Ascending aorta (tissue), 2 donors: ENCODE measurements at places on chromosomes 4 and X.

DNA sequence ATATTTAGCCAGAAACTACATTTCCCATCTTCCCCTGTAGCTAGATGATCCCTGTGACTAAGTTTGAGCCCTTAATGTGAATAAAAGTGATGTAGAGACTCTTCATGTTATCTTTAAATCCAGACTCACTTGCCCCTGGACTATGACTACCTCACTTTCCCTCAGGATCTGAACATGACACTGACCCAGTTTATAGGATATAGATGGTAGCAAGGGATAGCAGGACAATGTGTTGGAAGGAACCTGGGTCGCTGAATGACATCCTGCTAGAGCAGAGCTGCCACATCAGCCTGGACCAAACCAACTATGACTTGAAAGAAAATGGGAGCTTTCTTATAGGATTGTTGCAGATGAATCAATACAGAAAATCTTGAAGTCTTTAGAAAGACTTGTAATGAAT is 138.2 kb downstream of the PACRGL start:
- DNase-seq, result no peak

DNA sequence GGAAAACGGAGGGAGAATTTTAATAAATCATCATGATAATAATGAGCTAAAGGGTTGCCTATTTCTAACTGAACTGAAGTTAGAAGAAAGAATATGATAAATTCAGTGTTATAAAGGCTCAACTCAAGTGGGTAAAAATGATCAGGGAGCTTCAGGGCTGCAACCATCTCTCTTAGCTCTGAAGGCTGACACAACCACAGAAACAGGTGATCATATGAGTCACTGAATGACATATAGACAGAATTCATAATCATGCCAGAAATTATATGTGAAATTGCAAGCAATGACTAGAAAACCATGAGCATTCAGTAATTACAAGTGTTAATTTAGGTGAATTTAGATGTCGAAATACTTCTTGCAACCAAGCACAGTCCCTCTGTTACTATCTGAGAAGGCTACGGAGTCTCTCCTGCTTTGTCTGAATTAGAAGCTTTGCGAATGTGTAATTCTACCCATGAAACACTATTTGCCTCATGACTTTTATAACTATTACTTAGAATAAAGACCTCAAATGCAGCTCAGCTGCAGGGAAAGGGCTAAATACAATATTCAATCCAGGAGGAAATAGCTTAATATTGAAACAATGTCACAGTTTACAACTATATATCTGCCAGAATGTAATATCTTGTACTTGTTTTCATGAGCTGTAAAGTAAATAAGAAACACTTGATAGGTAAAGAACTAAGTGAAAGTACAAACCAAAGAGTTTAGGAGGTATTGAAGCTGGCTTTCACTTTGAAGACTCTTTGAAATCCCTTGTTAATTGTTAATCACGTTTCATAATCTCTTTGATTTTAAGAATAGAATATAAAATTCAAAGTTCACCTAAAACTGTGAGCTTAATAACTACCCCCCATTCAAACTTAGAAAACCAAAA is 1972.6 kb downstream of the ARAP2 start:
- no peak for DNase-seq

GRCh38 chrX:95791876-95792275 is 892.8 kb upstream of the DIAPH2 start:
- no peak for DNase-seq

GRCh38 chr4:105453550-105454205 is 20.2 kb downstream of the PPA2 start:
- DNase-seq, result no peak

GRCh38 chr4:75698162-75698962 is 25.2 kb upstream of the G3BP2 start:
- DNase-seq, result peak; percentile 46

DNA sequence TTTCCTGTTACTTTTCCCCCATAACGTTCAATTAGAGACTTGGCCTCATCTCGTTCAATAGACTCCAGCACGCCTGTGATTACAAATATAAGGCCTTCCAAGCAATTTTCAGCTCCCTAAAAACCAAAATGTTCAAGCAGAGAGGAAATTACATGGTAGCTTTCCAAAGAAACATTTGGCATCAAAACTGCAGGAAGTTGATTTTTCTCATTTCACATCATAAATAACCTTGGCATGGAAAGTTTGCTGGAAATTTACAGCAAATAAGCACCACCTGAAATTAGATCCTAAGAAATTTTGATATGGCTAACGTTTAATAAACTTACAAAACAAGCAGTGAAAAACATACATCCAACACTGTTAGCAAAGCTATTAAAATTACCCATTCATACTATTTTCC is 53.3 kb downstream of the RFC1 start:
- DNase-seq, result no peak

GRCh38 chrX:10168226-10168625 is 11.5 kb downstream of the CLCN4 start:
- DNase-seq, result no peak

- no peak for DNase-seq
These were observed 827.9 kb downstream of the PCDH7 start for GRCh38 chr4:31548021-31548420.

- no peak for DNase-seq
These were observed 86.9 kb upstream of the SHISA3 start for GRCh38 chr4:42310358-42310757.

DNA sequence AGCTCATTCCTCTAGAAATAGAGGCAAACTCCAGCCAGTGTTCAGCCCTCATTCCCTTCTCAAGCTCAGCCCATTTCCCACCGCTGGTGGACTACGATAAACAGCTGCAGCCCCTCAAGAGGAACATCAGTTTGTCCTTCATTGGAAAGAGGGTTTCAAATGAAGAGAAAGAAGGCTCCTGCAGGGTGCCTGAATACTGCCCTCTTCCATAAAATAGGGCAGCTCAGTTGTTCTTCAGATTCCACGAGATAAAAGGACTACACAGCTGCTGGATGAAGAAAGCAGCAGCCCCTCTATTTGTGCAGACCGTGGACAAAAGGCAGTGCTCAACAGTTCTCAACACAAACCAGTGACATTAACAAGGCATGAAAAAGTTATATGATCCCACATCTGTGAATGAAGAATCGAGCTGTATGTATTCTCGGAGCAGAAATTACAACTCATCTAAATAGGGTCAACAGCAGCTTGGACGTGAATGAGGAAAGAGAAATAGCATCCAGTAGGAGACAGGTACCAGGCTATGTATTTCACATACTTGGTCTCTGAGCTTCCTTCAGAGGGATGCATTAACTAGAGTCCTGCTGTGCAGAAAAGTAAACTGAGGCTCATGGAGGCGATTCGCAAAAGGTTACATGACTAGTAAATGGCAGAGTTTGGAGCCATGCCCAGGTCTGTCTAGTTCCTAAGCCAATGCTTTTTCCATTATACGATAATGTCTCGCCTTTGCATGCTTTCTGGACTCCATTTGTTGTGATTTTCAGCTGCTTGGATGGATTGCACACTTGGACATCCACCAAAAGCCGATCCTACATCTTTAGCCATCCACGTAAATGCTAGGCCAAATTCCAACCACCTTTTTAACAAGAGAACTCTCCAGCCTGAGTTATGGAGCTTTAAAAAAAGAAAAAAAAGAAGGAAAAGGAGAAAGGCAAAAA is 301.2 kb upstream of the PPARGC1A start:
- no peak for DNase-seq

DNA sequence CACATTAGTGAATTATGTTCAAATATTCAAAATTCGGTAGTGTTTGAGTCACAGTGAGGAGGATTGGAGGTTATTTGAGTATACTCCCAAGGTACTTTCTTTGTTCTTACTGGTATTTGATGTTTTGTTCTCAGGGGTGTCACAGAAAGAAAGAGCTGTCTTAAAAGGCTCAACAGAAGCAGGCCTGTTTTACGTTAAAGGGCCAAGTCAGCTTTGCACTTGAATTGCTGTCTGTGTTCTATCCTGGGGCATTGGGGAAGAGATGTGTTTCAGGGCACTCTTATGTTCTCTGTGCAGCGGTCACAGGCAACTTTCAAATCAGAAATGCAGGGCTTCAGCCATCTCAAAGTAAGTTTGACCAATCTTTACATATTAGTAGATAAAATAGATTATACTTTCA is 1113.1 kb upstream of the LCORL start:
- no peak for DNase-seq

DNA sequence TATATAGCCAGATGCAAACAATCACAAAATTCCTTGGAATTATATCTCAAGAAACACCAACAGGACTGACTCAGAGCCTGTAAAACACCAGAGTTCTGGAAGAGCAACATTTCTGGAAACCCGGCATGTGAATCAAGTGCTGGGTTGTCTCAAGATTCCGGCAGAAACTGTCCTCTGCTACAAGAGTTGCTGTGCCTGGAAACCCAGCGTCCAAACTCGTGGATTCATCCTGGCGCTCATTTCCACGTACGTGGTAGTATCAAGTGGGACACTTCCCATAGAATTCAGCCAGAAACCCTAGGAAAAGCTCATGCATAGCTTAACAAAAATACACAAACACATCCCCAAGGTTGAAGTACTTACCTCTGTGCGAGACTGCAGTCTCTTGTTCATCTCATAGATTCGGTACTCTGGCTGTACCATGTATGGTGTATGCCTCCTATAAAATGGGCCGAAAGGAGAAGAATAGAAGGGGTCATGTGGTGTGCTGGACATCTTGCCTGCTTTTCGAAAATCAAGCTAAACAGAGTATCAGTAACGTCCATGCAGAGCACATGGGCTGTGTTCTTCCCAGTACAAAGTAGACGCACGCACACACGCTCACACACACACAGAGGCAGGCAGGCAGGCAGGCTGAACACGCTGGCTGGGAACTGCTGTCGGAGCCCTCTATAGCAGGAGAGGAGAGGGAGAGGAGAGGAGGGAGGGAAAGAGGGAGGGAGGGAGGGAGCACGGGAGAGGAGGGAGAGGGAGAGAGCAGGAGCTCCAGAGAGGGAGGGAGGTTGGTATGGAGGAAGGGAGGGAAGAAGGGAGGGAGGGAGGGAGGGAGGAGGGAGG is at the start of gene LDB2:
Gene LDB2, minus strand, starts transcription at position 655 of the 837 bp plus-strand sequence.
- DNase-seq, result peak; percentile 76

GRCh38 chr4:155593793-155594192 is 72.9 kb upstream of the GUCY1A1 start:
- DNase-seq, result no peak

DNA sequence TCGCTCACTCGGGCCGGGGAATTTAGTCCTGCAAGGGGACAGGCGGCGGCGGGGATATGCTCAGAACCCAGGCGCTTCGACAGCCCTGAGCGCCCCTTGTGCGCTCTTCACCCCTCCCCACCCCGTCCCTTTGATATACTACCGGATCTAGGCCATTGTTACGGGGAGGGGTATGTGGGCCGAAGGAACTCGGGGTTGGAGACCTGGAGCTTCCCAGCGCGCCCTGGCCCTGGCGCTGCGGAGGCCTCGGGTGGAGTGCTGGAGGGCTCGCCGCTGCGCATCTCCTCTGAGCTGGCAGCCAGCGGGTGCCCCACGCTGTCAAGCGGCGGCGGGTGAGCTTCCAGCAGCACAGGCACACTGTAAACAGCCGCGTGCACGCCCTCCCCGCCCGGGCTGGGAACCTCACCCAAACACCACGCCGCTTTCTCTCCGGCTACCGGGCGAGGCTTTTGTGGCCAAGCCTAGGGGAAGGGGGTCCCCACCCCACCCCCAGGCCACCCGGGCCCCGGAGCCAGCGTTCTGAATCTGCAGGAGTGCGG is 54.5 kb upstream of the BCOR start:
- DNase-seq, result no peak

DNA sequence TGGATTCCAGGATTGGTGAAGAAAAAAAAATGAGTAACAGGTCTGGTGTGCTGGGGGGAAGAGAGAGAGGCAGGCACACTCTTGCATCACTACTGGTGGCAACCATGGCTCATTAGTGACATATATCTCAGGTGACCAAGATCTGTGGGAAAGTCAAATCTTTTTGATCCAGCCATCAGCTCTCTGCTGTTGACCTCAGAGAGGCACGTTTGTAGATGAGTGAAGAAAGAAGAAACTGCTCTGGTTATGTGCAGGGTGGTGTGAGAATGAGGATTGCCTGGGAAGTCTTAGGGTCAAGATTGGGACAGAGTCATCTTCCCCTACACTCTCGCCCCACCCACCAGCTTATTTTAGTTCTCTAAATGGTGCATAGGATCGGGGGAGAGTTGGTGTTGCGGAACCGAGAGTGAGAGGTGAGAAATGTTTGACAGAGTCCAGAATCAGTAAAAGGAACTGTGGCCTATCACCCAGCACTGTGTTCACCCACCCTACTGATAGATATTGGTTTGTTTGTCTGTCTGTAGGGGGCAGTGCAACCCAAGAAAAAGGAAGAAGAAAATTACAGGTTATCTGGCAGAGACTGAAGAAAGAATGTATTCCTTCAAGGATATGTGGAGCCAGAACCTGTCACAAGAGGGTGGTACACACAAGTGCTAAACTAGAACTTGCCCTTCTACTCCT is 21.9 kb downstream of the ARMCX6 start:
- no peak for DNase-seq

GRCh38 chr4:146273204-146273901 is 59.0 kb downstream of the REELD1 start:
- DNase-seq, result no peak

DNA sequence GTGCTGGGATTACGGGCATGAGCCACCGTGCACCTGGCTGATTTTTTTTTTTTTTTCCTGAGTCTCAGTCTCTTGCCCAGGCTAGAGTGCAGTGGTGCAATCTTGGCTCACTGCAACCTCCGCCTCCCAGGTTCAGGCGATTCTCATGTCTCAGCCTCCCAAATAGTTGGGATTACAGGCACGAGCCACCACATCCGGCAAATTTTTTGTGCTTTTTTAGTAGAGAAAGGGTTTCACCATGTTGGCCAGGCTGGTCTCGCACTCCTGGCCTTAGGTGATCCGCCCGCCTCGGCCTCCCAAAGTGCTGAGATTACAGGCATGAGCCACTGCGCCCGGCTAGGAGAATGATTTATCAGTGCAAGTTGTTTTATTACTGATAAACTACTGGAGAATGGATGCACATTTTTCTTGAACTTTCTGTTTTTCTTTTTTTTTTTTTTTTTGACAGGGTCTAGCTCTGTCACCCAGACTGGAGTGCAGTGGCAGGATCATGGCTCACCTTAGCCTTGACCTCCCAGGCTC is 39.7 kb upstream of the DHRSX start:
- no peak for DNase-seq

GRCh38 chrX:386768-387575 is at the start of gene PPP2R3B:
Gene PPP2R3B, minus strand, starts transcription at chrX:386907. Its CDS starts 216 bp downstream, at chrX:386691.
- DNase-seq, result peak; percentile 99

- no peak for DNase-seq
These were observed 53.3 kb upstream of the LNX1 start for GRCh38 chr4:53644607-53645006.

DNA sequence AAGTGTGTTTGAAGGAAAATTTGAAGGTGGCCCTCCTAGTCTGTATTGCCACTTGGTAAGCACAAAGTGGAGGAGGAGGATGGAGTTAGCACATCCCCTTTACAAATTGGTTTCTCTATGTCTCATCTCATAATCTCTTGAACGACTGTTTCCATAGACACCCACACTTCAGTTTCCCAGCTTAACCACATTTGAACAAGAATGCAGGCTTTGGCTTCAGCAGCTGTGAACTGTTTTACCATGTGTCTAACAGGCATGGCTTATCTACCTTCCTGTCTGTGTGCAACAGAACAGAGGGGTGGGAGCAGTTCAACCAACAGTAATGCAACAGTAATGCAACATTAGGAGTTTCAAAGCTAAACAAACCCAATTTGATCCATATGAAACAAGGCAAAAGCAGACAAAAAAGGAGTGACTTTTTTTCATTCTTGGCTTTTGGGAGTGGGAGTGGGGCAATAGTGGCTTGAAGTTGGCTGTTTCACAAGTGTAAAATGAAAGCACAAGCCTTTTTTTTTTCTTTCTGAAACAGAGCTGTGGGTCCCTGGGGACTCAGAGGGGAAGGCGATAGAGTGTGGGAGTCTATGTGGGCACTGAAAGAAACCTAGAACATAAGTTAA is 108.0 kb downstream of the ITM2A start:
- DNase-seq, result no peak

- no peak for DNase-seq
These were observed 7.6 kb downstream of the SEPTIN11 start for GRCh38 chr4:76957004-76957738.
